ENCODE measurements at places on chromosomes 6 and 20.

GRCh38 chr6:47724300-47724699 lies 25.9 kb downstream of the ADGRF4 start:
- no peak for DNase-seq

DNA sequence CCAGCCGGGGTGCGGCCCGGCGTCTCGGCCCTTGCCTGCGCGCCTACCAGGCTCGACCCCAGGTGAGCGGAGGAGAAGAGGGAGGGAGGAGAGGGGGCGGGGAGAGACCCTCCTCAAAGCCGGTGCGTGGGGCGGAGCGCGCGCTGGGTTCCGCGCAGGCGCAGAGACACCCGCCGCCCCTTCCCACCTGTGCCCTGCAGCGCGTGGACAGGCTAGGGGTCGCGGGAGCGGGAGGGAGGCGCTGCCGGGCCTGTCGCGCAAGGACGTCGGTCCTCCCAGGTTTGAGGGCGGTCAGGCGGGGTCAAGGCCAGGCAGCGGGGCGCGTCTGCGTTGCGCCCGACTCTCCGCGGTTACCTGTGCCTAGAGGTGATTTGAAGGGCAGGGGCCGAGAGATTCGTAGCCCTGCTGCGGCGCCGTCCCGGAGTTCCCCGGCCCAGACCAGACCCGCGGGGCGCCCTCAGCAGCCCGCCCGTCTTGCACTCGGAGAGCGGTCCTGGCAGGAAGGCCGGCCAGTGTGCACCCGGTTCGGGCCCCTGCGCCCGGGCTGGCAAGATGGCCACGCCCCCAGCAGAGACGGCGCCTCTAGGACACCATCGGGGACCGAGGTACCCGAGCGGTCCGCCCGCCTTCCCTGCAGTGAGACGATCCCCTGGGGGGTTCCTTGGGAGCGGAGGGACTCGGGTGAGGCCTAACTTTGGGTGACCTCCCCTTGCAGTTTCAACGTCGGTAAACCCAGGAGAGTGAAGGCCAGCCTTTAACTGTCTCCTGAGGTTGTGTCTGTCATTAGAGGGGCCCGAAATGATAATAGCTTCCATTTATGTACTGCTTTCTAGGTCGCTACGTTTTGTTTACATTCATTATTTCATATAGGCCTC lies 546 bp downstream of the C6orf136 start:
- peak; percentile 74 for DNase-seq

DNA sequence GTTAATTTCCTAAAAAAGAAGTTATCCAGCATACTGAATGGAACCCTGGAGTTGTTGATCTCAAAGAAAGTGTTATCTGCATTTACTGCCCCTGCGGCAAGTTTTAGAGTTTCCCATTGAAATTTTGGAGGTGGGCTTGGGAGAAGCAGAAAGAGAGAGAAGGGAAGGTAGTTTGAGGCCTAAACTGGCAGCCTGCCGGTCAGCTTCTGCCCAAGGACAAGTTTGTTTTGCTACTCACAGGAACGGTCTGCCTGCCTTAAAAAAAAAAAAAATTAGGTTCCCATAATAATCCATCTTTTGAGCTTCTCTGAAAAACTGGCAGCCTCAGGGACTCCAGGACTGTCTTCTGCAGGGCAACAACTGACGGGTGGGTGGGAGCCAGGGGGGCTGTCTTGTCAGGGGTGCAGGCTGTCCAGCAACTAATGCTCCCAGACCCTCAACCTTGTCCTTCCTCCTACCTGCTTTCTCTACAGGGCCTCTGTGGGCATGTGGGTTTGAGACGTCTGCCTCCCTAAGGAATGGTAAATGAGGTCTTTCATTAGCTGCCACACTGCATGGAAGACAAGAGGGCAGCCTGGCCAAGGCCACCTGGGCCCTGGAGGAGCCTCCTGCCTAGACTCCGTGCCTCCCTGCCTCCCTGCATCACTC lies 176.1 kb upstream of the KCNG1 start:
- no peak for DNase-seq

- DNase-seq = no peak
Measured at GRCh38 chr20:33893314-33893713, 82.2 kb downstream of the CHMP4B start.

- peak; percentile 42 for DNase-seq
Measured at GRCh38 chr6:124961777-124962638, at the start of gene RNF217. TSS of gene RNF217 (plus strand) at chr6:124962437. CDS start at chr6:124962545, 108 bp downstream.

DNA sequence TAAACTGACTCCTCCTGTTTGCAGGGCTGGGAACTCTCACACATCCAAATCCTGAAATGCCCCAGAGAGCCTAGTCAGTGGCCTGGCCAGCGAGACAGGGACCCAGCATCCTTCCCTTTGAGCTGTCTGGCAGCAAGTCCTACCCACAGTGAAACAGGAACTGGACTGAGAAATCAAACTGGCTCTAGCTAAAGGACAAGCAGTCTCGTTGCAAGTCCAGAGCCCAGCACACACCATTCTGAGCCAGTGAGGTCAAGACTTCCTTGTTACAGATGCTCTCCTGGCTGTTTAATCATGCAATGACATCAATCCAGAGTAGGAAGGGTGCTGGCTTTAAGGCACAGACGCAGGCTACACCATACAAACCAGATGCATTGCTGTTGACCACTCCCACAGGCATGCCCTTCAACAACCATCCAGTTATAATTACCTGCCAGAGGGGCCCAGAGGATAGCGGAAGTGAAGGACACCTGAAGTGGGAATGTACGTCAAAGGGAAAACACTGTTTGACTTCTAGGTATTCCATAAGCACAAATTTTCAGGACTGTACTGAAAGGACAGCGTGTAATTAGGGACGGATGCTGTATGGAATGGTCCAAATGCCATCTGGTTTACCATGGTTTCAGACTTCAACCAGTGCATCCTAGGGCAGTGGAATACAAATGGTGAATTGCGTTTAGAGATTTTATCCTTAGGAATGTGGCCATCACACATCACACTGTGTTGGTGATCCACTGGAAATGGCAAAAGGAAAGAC lies 114.4 kb downstream of the SLC23A2 start:
- DNase-seq = no peak

GRCh38 chr20:22389836-22390542 lies 194.4 kb downstream of the FOXA2 start:
- DNase-seq = peak; percentile 38

GRCh38 chr6:31621320-31621939 lies 915 bp downstream of the PRRC2A start:
- DNase-seq = no peak

DNA sequence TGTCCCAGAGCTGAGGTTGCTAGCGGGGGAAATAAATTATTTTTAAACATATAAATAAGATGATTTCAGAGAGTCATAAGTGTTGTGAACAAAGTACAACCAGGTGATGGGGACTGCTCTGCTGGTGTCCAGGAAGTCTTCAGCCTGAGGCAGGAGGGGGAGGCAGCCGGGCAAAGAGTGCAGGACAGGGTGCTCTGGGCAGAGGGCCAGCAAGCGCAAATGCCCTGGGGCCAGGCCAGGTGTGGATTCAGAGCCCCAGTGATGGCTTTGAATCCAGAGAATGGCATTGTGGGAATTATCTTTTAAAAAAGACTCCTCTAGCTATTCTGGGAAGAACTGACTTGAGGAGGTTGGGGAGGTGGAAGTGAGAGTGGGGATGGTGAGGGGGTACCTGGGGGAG lies 1.6 kb downstream of the CLPSL1 start:
- DNase-seq = no peak
